ENCODE measurements at places on chromosomes 6 and 20.

DNA sequence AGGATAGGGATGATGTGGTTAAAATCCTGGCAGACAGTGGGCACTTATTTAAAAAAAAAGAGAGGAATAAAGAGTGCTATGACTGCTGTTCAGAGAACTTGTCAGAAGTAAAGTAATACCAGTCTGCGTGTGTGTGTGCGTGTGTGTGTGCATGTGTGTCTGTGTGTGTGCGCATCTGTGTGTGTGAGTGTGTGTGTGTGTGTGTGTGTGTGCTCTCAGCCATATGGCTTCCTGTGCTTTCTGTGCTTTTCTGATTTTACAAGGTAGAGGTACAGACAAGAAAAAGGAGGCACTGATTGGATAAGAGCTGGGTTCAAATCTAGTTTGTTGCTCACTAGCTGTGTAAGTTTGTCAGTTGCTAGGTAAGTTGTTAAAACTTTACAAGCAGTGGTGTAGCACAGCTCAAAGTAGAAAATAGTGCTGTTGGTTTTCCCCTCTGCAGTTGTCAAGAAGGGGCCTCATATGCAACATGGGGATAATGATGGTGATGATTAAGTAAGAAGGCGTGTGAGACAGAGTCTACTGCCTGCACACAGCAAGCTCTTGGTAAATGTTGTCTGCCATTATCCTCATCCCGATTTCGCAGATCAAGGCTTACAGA, 155.3 kb upstream of the ZNF217 start:
- DNase-seq, result no peak

GRCh38 chr20:38128691-38129090, 36.4 kb downstream of the TGM2 start:
- no peak for DNase-seq

GRCh38 chr6:41257369-41258195, 28.9 kb downstream of the TREM1 start:
- DNase-seq, result no peak

GRCh38 chr6:137370871-137371633, 123.1 kb downstream of the OLIG3 start:
- DNase-seq, result peak; percentile 27

- DNase-seq, result no peak
These were observed 50.6 kb downstream of the FKBP1C start for GRCh38 chr6:63261820-63262219.

GRCh38 chr6:145051661-145052060, 683.7 kb downstream of the EPM2A start:
- no peak for DNase-seq

DNA sequence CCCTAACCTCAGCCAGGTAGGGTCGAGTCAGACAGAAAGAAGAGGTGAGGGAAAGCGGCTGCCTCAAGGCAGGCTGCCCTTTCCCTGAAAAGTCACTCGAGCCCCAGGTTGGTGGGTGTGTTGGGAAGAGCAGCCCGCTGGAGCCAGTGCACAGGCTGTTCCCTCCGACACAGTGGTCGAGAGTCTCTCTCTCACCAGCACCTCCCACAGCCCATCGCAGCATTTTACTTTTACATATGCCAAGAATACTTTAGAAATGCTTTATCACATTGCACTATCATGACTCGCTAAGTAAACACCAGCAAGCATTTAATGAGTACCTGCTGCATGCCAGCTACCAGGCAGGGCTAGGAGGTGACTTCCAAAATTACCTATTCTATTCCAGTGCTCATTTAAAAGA, 1.7 kb downstream of the PRPH2 start:
- DNase-seq, result no peak

DNA sequence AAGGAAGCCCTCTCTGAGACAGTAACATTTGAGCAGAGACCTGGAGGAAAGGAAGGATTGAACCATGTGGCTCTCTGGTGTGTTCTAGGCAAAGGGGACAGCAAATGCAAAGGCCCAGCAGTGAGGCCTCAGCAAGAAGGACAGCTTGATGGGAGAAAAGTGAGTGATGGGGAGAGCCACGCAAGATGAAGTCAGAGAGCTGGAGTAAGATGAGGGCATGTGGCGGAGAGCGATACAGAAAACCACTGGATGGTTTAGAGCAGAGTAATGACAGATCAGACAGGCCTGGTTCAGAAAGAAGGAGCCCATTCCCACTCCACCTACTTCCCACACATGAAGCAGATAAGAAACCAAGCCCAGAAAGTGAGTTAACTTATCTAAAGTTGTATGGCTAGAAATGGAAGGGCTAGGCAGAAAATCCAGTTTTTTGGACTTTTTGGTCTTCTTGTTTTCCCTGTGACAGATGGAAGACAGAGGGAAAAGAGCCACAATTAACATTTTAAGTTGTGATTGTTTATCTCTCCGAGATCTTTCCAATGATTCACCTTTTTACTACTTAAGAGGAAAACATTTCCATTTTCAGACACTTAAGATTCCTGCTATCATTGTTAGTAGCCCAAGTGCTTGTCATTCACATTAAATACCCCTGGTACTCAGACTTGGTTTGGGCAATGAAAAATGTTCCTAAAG, 723 bp upstream of the SNPH start:
- no peak for DNase-seq

DNA sequence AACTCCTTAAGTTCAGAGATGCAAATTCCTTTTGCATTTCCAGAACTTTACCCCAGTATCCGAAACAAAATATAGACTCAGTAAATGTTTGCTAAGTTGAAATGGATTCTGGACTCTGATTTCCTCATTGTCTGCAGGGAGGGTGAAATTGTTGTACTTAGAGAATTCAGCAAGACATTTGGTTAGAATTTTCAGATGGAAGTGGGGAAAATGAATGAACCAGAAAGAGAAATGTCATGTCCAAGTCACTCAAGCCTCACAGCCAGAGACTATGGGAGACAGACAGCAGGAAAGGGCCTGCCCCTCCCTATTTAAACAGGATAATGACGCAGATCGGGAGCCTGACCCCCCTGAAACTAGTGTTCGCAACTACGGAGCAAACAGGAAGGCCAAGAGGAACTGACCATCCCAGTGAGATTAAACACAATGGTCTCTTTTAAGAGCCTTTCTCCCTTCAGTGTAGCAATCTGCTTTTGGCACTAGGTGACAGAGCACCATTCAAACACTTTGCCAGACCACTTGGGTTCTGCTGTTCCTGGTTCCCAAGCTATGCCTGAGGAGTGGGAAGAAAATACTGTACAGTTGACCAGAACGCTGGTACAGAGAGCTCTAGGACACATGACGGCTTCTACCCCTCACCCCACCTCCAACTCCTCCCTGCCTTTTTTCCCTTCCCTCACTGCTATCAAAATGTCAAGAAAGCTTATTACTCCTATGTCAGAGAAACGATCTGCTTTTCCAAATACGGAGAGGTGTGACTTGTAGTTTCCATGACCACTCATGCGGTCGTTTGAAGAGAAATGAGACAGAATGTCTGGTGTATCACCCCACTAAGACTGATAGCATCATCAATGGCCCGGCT, 13.7 kb downstream of the NEDD9 start:
- no peak for DNase-seq

DNA sequence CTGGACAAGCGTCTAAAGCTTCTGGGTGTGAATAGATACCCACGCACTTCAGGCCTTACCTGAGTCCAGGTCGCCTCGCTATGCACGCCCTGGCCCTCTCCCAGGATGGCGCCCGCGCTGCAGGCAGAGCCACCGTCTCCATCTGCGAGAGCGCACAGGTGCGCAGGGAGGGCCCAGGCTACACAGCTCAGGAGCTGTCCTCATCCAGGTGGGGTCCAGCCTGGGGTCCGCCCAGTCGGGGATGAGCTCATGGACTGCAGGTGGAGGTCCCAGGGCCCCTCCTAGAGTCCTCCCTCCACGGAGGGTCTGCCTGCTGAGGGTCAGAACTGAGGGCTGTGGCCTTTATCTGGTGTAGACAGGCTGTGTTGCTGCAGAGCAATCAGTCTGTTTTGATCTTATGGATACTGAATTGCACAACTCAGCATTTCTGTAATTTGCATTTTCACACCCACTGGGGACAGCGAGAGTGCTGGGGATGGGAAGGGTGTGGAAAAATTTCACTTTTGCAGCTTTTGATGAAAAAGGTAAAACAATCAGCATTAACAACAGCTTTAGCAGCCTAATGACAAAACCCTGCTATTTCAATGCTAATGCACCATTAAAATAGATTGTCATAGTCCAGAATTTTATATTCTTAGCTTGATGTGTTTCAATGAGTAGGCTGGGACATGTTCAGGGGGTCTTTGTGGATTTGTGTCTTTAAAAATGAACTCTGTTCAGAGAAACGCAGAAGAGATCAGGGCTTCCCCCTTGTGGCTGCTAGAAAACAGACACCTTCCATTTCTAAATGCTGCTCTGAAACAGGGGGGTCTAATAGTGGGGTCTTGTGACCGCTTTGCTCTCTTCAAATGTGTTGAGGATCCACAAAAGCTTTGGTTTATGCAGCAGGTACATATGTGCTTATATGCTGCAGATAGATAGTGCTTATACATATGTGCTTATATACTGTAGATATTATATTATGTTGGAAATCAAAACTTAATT, 77.8 kb upstream of the PHACTR3 start:
- DNase-seq, result no peak

GRCh38 chr6:41306187-41306854, 19.8 kb upstream of the TREM1 start:
- no peak for DNase-seq

DNA sequence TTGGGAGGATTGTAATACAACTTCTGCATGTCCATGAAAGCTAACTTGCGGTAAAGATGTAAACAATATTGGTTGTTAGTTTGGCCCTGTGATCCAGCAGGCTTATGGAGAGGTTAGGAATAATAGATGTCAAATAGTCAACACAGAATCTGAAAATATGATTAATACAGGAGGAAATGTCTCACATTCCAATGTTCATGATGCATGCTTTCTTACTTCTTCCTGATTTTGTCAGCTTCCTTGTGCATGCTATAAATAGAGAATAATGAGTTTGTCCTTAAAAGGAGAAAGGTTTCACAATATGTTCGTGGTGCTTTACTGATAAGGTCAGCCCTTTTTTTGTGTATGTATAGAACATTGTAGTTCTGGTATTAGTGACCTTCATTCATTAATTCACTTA, 136.7 kb downstream of the MMUT start:
- no peak for DNase-seq

GRCh38 chr6:95243053-95243452, 334.3 kb upstream of the MANEA start:
- DNase-seq, result no peak

DNA sequence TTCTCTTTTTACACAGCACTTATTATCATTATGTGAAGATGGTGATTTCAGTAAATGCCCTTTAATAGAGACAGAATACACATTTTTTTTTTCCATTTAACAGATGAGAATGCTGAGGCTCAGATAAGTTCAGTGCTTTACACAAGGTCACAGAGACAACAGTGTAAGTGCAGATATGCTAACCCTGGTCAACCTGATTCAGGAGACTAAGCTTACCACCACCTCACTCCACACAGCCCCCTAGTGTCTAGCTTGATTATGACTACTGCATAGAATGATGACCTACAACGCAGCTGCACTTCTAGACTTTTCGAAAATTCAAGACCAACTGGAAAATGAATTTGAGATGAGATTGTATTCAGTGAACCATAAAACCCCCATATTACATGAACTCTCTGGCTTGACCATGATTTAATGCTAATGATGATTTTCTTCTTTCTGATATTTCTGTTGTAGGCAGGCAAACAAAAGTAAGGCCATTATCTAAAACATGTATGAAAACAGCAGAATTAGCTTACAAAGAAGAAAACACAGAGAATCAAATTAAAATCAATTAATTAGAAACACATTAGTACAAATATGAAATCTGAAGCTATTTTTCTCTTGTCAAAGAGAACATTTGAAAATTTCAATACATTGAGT, 212.1 kb upstream of the PHACTR1 start:
- no peak for DNase-seq

DNA sequence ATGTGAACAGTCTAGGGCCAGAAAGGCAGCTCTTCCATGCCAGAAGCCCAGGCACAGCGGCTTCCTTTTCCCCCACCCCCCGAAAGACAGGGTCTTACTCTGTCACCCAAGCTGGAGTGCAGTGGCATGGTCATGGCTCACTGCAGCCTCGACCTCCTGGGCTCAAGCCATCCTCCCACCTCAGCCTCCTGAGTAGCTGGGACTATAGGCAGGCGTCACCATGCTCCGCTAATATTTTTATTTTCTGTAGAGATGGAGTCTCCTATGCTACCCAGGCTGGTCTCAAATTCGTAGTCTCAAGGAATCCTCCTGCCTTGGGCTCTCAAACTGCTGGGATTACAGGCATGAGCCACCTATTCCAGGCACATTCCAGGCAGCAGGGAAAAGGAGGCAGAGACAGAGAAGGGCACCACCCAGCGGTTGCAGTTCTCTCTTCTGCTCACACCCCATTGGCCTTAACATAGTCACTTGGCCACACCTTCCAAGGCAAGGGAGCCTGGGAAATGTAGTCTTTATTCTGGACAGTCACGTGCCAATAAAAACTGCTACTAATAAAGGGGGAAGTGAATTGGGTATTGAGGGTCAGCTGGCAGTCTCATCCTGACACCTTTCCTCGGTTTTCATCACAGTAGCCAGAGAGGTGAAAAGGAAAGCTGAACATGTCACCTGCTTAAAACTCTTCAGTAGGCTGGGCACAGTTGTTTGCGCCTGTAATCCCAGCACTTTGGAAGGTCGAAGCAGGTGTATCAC, 205.9 kb downstream of the ZMYND8 start:
- no peak for DNase-seq

- no peak for DNase-seq
These were observed 26.5 kb downstream of the SMLR1 start for GRCh38 chr6:130853555-130854183.

GRCh38 chr6:125310994-125311649, 9.4 kb upstream of the HDDC2 start:
- DNase-seq, result no peak

DNA sequence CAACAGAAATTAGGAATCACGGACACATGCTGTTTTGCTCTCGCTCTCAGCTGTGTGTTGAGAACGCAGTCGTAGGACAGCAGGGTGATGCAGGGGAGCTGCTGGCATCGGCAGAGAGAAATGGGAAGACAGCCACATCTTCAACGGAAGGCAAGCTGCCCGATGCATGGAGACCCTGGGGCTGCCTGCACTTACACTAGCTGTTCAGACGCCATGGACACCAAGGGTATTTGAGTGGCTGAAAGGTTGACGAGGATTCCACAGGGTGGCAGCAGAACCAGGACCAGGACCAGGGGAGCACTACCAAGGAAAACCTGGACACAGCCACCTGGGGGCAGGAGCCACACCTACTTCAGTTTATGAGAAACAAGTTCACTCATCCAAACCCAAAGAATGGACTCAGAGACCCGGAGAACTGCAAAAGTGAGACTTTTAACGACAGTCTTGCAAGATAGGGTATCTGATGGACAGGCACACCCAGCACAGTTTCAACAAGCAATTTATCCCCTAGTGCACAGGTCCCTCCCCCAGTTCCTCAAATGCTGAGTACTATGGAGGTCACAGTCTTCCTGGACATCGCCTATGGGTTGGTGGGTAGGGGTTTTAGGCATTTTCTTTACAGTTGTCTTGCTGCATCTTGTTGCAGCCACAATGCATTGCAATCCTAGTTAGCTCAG, 56.3 kb upstream of the ENTPD6 start:
- no peak for DNase-seq

DNA sequence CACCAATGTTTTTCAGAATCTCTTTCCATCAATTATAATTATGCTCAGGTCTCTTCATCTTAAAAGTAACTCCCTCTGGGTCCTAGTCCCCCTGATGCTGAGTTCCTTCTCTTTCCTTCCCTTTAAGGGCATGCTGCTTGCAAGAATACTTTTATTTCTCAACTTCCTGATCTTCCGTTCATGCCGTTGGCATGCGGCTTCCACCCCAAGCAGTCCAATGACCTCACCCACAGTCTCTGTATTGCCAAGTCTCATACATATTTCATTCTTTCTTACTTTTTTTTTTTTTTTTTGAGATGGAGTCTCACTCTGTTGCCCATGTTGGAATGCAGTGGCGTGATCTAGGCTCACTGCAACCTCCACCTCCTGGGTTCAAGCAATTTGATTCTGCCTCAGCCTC, 83.5 kb downstream of the NDUFAF5 start:
- no peak for DNase-seq

Data from GM06990 (cell line).